ENCODE measurements at places on chromosomes 4 and X. TPM values are rescaled to one million over a fixed set of nuclear protein-coding genes. Genes with fewer than 3 reads are reported as not detected.

The NLRP2B gene
- not detected for total RNA-seq

The FABP2 gene
- not detected for total RNA-seq

The FHL1 gene
- 25.1 TPM for total RNA-seq

The TMPRSS11D gene
- total RNA-seq: not detected

The TLR1 gene
- 0.24 TPM for total RNA-seq

The CSAG2 gene
- not detected for total RNA-seq

Measured in A549 treated with GW870086 at 1 μM for 4 hours (cell line).